ENCODE measurements at places on chromosomes 4 and X. TPM values are rescaled to one million over a fixed set of nuclear protein-coding genes. Genes with fewer than 3 reads are reported as not detected.

DCAF12L2 gene
- not detected for total RNA-seq

C4orf51 gene
- total RNA-seq = not detected

PWWP3B gene
- not detected for total RNA-seq

VCX3B gene
- 34.5 TPM for total RNA-seq

MOB1B gene
- 5.6 TPM for total RNA-seq

CXCR3 gene
- not detected for total RNA-seq
